Activated CD4-positive, alpha-beta T cell treated with anti-CD3 and anti-CD28 coated beads, Interleukin-2, amount 50 U/mL, for 16 hours (primary cell): ENCODE measurements at places on chromosomes 6 and 20.

DNA sequence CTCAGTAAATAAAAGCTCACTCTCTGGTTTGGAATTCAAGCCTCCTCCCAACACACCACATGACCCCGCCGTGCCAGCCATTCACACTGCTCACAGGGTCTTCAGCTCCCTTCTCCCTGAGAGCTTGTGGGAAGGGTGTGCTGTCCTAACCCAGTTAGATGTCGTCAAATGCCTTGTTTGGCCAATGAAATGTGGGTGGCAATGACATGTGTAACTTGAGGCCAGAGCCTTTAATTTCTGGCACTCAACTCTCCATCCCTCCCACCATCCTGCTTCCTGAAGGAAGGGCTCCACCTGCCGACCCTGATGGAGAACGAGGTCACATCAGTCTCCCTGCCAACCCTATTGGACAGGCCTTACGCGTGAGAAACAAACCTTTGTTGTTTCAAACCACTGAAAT lies 224.5 kb upstream of the AGPAT4 start:
- DNase-seq: no peak

DNA sequence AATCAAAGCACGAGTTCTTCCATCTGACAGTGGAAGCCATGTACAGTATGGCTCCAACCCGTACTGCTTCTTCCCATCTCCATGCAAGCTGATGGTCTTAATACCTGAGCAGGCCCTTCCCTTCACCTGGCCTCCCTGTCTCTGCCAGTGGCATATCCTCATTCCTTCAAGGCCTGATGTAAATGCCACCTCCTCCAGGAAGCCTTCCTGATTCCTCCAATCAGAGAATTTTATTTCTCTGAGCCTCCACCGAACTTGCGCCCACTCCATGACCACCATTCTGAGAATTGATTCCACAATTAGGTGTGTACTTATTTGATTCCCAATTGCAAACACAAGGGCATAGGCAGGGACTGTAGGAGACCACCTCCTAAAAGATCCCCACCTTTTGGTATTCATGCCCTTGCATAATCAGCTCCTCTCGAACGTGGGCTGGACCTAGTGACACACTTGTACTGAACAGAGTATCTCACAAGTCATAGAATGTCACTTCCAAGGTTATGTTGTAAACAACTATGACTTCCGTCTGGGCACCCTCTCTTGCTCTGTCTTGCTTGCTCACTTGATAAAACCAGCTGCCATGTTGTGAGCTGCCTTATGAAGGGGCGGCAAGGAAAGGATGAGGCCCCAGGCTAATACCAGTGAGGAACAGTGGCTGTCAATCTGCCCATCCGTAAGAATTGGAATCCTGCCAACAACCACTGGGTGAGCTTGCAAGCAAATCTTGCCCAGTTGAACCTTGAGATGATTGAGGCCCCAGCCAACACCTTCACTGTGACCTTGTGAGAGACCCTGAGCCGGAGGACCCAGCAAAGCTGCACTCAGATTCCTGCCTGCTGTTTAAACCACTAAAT lies 38.8 kb downstream of the CPNE5 start:
- no peak for DNase-seq

- DNase-seq: peak; percentile 32
Measured at GRCh38 chr20:52494244-52494643, 302.7 kb upstream of the ZFP64 start.

DNA sequence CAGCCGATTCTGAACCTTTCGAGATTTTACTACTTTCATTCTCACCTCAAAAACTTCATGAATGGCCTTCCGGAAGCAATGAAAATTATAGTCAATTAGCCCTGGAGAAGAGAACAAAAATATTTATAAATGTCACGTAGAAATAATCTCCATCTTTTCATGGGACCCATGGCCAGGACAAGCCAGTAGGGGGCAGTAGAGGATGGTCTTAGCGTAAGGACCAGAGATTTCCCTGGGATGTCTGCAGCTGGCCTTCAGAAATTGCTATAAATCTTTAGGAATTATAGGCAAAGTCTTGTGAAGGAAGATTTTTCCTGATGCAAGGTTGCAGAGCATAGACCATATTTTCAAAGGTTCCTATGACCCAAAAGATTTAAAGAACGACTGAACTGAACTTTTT lies 15.6 kb upstream of the UBE2J1 start:
- DNase-seq: peak; percentile 68

DNA sequence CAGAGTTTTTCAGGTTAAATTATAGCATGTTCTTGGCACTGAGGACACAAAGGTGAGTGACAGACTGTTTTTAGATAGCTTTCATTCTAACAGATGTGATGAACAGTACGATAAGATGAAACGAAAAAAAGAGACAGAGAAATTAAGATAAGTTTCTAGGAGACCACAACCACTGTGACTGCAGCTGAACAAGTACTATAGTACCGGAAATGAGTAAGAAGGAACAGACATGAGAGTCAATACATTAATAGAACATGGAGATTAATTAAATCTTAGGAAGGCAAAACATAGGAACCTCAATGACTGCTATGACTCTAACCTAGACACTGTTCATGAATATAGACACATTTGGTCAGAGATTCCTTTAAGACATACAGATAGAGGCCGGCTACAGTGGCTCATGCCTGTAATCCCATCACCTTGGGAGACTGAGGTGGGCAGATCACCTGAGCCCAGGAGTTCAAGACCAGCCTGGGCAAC lies 40.2 kb downstream of the HBS1L start:
- DNase-seq: peak; percentile 86
